Body of pancreas (tissue), 4 donors: ENCODE measurements at places on chromosomes 11 and 22. TPM values are rescaled to one million over a fixed set of nuclear protein-coding genes. Genes with fewer than 3 reads are reported as not detected.
A peak's percentile ranks its signal among the peaks of the same experiment; 100 is the strongest.

HORMAD2 gene
- not detected for total RNA-seq

SLCO2B1 gene
- total RNA-seq, result 101 TPM

OLFML1 gene
- 2.3 TPM for total RNA-seq

SEPTIN3 gene
- total RNA-seq, result 0.52 TPM

LRRC10B gene
- 2.9 TPM for total RNA-seq

KCNK4 gene
- not detected for total RNA-seq

TMA7B gene
- not detected for total RNA-seq

ATM gene
- 128 TPM for total RNA-seq

KCNQ1OT1 gene
- total RNA-seq, result 3.6 TPM

GRCh38 chr11:96391698-96392307, 2.0 kb downstream of the JRKL start:
- H3K4me3 ChIP-seq, result no peak overlapping the region
- no peaks in the 10 kb centered on the region for H3K36me3 ChIP-seq
- H3K4me1 ChIP-seq, result peaks cover 24% of the 10 kb centered on the region
- no peak overlapping the region for H3K27ac ChIP-seq
- no peak for DNase-seq
- no peaks in the 10 kb centered on the region for H3K27me3 ChIP-seq

DNA sequence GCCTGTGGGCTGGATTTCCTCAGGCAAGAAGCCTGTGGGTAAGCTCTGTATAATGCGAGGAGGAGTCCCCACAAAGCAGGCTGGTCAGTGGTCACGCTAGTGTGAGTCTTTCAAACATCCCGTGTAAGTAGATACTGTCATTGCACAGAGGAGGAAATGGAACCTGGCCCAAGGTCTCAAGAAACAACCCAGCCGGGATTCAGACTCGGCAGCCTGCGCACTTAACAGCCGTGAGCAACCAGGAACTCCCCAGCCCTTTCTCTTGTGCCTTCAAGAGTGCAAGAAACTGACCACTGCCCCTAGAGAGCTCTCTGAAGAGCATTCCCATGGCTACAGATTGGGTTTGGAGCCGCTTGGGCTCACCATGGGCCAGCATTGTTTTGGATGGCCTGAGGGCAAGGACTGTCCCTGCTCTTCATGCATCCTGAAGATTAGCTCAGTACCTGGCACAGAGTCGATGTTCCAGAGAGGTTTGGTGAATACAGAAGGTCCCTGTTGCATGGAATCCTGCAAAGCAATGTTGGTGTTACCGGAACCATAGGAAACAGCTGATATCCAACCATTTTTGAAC, 6.0 kb downstream of the MPST start:
- DNase-seq, result no peak
- H3K27ac ChIP-seq, result no peak overlapping the region
- peaks cover 53% of the 10 kb centered on the region for H3K4me1 ChIP-seq
- peaks cover 13% of the 10 kb centered on the region for H3K36me3 ChIP-seq

GRCh38 chr11:111602865-111603610, 789 bp downstream of the SIK2 start:
- peak overlapping the region; percentile 96 for H3K27ac ChIP-seq
- DNase-seq, result peak; percentile 55
- no peaks in the 10 kb centered on the region for H3K36me3 ChIP-seq
- peaks cover 47% of the 10 kb centered on the region for H3K4me1 ChIP-seq
- no peaks in the 10 kb centered on the region for H3K27me3 ChIP-seq

GRCh38 chr11:65776710-65777141, 4.0 kb downstream of the AP5B1 start:
- H3K4me3 ChIP-seq, result no peak overlapping the region
- H3K36me3 ChIP-seq, result no peaks in the 10 kb centered on the region
- H3K4me1 ChIP-seq, result peaks cover 69% of the 10 kb centered on the region
- peak overlapping the region; percentile 80 for H3K27ac ChIP-seq
- DNase-seq, result peak; percentile 54
- no peaks in the 10 kb centered on the region for H3K27me3 ChIP-seq

DNA sequence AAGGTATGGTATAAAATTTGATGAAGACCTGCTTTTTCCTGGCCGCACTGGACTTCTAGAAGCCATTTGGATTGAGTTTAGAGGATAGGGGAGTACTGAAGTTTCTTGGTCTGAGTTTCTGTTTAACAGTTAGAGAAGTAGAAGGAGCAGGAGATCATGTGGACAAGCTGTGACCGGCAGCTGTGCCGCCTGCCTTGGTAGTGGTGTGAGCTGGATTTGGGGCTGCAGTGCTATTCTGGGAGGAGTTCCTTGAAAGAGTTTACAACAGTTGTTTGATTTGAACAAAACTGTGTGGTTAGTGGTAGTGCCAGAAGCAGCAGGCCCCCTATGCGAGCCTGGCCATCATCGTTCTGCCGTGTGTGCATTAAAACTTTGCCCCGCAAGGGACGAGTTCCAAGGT, 105.2 kb downstream of the PDHX start:
- H3K27me3 ChIP-seq, result no peaks in the 10 kb centered on the region
- H3K27ac ChIP-seq, result no peak overlapping the region
- H3K36me3 ChIP-seq, result no peaks in the 10 kb centered on the region
- peaks cover 5% of the 10 kb centered on the region for H3K4me1 ChIP-seq

- H3K27me3 ChIP-seq, result no peaks in the 10 kb centered on the region
- H3K36me3 ChIP-seq, result no peaks in the 10 kb centered on the region
- H3K27ac ChIP-seq, result no peak overlapping the region
- H3K4me3 ChIP-seq, result no peak overlapping the region
- DNase-seq, result no peak
- H3K4me1 ChIP-seq, result no peaks in the 10 kb centered on the region
Measured at GRCh38 chr11:125393331-125393730, 102.7 kb downstream of the FEZ1 start.

DNA sequence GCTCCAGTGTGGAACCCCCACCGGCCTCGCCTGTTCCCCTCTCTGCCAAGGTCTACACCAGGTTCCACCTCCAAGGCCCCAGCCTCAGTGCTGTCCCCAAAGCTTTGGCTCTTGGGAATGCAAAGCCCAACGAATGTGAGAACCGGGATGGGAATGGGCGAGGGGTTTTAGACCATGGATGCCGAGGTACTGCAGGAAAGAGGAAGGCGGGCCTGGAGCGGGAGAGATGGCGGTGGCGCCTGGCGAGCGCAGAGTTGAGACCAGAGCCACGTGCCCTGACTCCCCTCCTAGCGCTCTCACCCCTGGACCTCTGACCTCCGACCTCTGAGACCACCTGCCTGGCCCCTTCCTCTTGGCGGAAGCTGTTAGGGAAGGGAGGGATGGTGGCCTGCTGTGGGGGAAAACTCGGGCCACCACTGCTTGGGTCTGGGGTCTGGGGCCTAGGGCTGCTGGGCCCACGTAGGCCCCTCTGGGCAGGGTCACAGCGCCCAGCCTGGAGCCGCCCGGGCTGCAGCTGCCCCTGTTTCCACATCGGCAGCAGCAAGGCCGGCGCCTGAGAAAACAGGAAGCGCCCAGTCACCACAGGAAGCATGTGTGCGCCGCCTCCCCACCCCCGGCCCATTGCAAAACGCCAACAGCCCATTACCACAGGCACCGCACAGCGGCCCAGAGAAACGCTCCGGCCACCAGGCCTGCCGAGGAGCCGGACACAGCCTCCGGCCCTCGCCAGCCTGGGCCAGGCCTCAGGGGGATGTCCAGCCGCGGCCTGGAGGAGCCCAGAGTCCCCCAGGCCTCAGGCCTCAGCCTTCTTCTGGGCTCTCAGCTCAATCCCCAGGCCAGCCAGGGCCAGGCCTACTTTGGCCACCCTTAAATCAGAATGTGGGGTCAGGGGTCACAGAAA, 13.8 kb upstream of the SLC39A13 start:
- H3K27ac ChIP-seq, result peak overlapping the region; percentile 55
- peaks cover 3% of the 10 kb centered on the region for H3K4me1 ChIP-seq
- H3K36me3 ChIP-seq, result no peaks in the 10 kb centered on the region
- no peak for DNase-seq

- no peaks in the 10 kb centered on the region for H3K27me3 ChIP-seq
- peaks cover 3% of the 10 kb centered on the region for H3K4me1 ChIP-seq
- no peak overlapping the region for H3K27ac ChIP-seq
- H3K36me3 ChIP-seq, result no peaks in the 10 kb centered on the region
- DNase-seq, result no peak
Measured at GRCh38 chr11:76888989-76889388, 28.3 kb downstream of the ACER3 start.

- H3K27me3 ChIP-seq, result no peaks in the 10 kb centered on the region
- no peak overlapping the region for H3K4me3 ChIP-seq
- no peaks in the 10 kb centered on the region for H3K36me3 ChIP-seq
- no peaks in the 10 kb centered on the region for H3K4me1 ChIP-seq
- no peak overlapping the region for H3K27ac ChIP-seq
Measured at GRCh38 chr11:15602785-15603567, 488.3 kb downstream of the INSC start.

DNA sequence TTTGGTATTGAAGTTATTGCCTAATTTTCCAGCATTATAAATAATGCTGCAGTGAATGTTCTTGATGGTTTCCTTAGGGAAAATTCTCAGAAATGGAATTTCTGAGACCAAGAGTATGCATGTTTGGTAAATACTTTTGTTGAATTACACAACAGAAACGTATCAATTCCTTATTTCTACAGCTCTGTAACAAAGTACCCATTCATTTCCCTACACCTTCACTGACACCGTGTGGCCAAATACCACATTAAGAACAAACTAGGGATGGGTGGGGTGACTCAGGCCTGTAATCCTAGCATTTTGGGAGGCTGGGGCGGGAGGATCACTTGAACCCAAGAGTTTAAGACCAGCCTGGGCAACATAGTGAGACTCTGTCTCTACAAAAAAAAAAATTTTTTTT, 21.8 kb downstream of the MCAM start:
- H3K4me1 ChIP-seq, result peaks cover 7% of the 10 kb centered on the region
- H3K27me3 ChIP-seq, result no peaks in the 10 kb centered on the region
- no peak overlapping the region for H3K27ac ChIP-seq
- DNase-seq, result no peak

DNA sequence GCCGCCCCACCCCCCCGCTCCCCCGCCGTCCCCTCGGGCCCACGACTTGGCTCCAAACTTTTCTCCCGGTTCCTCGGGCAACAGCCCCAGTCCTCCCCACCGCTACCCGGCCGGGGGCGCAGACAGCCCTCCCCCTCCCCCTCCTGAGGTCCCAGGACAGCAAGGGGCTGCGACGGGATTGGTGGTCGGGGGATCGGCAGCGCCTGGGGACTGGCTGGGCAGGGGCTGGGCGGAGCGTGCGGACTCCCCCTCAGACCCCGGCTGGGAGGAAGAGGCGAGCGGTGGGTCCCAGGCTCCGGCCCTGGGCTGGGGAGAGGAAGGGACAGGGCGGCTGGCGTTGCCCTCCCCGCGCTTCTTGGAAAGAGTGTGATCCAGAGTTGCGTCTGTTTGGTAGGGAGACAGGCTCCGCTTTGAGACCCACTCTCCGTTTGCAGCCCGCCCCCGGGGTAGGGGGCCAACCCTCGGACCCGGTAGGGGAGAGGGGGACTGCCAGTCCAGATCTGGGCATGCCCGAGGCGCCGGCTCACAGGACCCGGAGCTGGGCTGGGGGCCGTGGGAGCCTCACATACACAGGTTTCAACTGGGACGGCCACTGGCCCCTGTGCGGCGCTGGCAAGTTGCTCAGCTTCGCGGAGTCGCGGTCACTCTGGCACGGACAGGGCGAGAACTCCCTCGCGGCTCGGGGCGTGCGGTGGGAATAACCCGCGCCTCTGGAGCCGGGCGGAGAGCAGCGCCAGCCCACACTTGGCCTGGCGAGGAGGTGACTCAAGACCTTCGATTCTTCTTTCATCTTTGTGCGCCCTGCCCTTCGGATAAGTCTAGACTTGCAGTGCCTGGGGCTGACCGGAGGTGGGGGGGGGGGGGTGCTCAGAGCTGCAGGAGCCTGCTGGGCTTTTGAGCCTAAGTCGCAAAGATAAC, 999 bp downstream of the TSKU start:
- no peaks in the 10 kb centered on the region for H3K36me3 ChIP-seq
- H3K4me3 ChIP-seq, result peak overlapping the region; percentile 84
- peaks cover 61% of the 10 kb centered on the region for H3K4me1 ChIP-seq
- H3K27me3 ChIP-seq, result no peaks in the 10 kb centered on the region
- DNase-seq, result peak; percentile 69

GRCh38 chr11:3914805-3915204, 59.3 kb downstream of the STIM1 start:
- no peak overlapping the region for H3K4me3 ChIP-seq
- no peaks in the 10 kb centered on the region for H3K36me3 ChIP-seq
- no peak for DNase-seq
- no peaks in the 10 kb centered on the region for H3K27me3 ChIP-seq
